ENCODE measurements at places on chromosomes 5 and 9.

DNA sequence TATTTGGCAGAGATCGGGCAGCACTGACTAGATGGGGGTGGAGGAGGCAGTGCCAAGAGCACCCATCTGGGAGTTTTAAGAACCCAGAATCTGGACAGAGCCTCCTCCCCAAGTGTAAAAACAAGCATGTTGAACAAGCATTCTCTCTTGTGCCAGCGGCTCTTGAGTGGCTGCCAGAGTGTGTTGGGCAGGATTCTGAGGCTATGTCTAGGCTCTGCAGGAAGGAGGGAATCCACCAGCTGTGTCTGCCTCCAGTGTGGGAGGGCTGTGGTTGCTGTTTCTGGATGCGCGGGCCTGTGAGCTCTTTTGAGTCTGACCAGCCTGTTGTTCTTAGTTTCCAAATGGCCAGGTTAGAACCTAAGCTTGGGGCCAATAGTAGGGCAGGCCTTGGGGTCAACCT, 39.8 kb downstream of the HMCN2 start:
- no peak for DNase-seq

GRCh38 chr9:3528451-3528850, 2.6 kb upstream of the RFX3 start:
- no peak for DNase-seq

- no peak for DNase-seq
These were observed 38.6 kb upstream of the TMOD1 start for GRCh38 chr9:97462914-97463313.

DNA sequence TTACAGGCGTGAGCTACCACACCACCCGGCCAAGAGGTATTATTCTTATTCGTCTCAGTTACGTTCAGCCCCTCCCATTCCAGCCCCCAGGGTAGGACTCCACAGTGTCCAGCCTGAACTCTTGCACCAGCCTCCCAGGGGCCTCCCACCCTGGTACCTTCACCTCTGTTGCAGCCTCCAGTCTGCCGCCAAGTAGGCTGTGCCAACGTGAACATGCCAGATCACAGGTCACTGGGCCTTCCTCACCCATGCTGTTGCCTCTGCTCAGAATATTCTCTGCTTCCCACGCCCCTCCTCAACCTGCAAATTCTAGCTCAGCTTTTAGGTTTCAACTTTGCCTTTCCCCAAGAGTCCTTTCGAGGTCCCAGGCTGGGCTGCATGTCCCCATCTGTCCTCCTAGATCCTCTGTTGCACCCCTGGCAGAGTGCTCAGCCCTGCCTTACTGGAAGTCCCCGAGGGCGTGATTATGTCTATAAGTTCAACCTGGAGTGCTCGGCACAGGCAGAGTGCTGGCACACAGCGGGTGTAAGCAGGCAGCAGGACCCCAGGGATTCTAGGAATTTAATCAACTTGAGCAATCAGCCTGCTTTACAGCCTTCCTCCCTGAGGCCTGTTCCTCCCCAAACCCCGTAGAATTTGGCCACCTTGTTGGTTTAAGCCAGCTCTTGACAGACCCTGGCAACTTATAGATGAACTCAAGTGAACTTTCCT, 13.1 kb upstream of the STXBP1 start:
- DNase-seq, result no peak

DNA sequence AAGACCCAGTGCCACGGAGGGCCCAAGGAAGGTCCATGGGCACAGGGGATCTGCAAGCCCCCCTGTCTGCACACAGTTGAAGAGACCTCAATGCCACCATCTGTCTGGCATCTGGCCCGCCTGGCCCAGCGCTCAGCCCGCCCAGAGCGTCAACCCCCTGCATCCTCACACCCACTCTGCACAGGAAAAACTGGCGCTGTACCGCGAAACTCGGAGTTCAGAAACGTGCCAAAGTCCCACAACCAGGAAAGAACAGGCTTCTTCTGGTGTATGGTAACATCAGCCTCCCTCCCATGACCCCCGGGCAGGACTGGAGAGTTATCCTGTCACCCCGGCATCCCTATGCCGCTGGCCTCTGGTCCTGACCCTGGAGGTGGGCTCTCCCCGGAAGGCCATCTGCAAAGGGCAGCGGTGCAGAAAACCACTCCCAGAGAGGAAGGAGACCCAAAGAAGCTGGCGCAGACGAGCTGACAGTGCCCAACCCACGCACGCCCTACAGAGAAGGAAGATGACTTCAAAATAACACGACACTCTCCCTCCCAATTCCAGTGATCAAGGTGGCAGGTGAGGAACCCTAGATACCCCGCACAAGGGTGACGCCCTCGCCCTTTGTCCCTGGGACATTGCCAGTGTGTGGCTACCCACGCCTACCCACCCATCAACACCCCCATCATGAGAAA, 18.9 kb downstream of the VAV2 start:
- no peak for DNase-seq

GRCh38 chr9:5839572-5839902, 6.6 kb upstream of the ERMP1 start:
- DNase-seq, result no peak

GRCh38 chr5:87653242-87653641, 240.5 kb upstream of the CCNH start:
- DNase-seq, result no peak

GRCh38 chr5:66161356-66161755, 17.3 kb downstream of the SREK1 start:
- no peak for DNase-seq

DNA sequence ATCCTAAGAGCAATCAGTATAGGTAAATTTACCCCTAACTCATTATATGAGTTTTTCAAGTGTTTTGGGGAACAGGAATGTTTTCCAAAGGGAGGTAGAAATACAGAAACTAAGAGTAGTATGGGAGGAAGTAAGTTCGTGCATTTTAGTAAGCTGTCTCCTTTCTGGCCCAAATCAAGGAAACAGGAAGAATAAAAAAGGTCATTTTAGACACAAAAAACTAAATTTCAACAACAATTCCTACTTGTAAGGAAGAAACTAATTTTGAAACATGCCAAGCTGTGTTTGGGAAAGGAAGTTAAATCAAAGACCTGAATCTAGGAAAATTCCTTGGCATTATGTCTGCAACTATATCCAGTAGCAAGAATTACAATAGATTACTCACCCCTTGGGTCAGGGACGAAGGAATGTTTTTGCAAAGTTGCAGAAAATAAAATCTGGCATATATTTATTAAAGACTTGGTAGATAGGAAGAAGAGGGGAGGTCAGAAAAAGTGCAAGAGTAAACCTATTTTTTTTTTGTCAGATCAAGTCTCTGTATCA, 6.5 kb upstream of the RPS6 start:
- DNase-seq, result no peak

DNA sequence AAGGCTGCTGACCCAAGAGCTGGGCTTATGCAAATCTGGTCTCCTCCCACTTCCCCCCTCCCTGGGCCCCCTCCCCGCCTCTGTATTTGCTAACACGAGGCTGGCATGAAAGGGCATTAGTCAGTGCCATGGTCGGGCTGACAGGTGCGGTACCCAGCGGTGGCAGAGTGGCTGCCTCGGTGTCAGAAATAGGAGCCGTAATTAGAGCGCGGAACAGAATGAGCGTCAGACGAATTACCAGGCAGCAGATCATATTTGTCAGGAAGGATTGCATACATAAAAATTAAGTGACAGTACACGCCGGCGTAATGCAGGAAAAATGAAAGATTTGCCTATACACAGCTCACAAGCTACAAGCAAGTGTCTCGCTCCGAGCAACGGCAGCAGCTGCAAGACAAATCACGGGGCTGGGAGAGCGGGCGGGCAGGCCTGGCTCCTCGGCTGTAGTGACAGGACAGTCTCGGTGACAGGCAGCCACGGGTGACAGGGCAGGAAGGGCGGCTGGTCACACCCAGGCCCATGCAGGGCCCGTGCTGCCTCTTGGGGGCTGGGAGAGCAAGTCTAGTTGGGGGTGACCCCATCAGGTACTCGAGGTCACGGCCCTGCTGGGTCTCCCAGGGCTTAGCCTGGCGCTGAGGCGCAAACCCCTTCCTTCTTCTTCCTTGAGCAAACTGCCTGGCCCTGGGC, 72.4 kb downstream of the NEK6 start:
- DNase-seq, result no peak

DNA sequence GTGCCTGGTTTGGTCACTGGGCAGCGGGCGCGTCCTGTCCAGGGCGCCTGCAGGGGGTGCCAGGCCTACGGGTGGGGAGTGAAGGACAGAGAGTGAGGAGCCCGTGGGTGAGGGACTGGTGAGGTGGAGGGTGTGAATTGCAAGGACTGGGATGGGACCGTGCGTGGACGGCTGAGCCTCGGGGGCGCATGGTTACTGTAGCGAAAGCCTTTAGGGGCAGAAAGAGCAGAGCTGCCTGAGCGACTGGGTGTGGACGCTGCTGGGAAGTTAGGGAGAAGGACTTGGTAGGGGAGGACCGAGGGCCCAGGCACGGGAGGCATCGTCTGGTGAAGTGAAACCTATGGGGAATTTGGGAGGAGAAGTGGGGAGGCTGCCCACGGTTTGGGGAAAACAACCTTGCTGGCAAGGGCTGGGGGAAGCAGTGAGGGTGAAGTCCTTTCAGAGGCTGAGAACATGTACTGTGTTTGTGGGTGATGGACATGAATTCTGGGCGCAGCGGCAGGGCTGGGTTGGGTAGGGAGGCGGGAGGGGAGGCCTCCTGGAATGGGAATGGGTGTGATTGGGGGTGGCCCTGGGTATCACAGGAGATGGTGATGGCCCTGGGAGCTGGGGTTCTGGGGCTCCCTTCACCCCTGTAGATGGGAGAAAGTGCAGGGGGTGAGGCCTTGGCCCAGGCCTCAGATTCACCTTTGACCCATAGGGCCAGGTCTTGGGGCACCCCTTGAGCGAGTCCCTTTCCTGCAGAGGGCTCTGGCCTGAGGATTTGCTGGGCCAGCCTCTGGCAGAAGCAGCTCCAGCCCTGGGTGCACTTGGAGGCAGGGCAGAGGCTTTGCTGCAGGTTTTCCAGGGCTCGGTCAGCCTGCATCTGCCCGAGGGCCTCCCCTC, 1.7 kb upstream of the TOR4A start:
- no peak for DNase-seq

GRCh38 chr9:123425261-123425821, 69.3 kb downstream of the CRB2 start:
- no peak for DNase-seq

DNA sequence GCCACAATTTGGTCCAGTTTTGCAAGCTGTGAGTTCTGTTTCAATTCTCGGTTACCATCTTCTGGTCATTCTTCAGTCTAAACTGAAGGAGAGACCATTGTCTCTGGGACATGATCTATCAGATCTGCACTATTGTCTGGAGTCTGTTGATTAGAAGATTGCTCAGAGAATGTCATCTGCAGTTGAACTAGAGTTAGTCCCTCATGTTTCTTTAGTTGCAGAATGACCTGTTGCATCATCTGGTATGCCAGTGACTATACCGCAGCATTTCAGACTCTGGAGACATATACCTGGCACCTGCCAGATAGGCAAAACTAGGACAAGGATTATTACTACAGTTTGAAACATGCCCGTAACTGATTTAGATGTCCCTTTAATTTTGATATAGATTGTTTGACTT, 194.8 kb downstream of the LRRC70 start:
- no peak for DNase-seq

GRCh38 chr9:35688558-35689541, 875 bp downstream of the TPM2 start:
- DNase-seq, result no peak

GRCh38 chr5:128591598-128592455, 53.8 kb upstream of the FBN2 start:
- DNase-seq, result no peak

- no peak for DNase-seq
These were observed 717.7 kb downstream of the BRINP1 start for GRCh38 chr9:118651511-118651910.

- DNase-seq, result no peak
These were observed 12.0 kb upstream of the THG1L start for GRCh38 chr5:157719245-157719644.

GRCh38 chr5:107500347-107500746, 170.4 kb downstream of the EFNA5 start:
- no peak for DNase-seq

DNA sequence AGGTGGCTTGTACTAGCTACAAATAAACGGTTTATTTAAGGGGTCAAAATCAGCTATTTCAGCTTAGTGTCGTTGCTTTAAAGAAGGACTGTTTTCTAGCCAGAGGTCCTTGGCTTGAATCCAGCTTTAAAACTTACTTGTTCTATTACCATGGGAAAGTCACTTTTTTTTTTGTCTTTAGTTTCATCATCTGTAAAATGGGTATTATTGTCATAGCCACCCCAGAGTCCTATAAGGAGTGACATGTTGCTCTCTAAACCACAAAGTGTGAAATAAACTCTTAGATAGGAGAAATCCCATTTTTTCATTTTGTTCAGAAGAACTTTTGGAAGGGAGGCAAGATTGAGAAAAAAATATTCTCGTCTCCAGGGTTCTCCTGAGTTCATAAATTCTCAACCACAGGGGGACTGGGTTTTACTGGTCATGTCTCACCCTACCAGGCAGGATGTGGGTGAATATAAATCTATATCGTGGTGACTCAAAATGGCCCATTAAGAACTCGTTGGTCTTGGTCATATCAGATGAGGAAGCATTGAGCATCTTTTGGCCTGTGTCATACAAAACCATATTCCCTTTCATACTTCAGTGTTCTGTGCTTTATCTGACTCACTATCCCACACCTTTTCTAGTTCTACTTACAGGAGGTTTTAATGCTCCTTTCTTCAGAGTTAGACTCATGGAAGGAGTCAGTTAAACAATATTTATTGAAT, 202.7 kb upstream of the NR3C1 start:
- DNase-seq, result no peak

DNA sequence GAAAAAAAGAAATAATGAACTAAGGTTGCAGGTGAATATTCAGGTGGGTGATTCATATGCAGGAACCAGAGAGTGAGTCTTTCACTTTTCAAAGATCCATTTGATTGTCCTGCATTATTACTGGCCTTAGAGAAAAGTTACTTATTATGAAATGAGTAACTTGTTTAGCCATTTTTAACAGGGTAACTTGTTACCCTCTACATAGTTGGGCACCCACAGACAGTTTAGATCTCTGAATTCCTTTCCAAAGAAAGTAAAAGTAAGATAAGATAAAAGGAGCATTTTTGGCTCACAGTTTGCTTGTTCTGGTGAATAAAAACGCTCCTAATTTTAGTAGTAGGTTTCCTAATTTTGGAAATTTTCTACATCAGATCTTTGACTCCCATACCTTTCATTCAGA, 54.1 kb upstream of the DAB2 start:
- DNase-seq, result no peak

DNA sequence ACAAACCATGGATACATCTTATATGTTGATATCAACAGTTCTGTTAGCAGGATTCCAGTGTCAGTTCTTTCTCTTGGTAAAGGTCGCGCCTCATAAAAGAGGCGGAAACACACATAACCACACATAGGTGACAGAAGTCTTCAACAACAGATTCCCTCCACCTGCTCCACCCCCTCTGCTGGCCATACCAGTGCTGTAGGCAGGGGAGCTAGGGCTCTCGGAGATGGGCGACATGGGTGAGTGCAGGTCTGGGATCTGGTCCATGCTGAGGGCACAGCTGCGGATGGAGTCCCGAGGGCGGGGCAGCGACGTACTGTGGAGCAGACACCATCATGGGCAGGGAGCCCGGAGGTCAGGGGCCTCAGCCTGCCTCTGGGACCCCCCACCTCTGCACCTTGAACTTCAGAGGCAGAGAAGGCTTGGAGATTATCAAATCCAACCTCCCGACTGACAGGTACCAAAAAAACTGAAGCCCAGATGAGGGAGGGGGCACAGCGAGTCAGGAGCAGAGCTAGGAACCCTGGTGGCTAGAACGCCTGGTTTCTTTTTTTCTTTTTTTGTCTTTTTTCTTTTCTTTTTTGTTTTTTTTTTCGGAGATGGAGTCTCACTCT, 12.0 kb upstream of the TOR2A start:
- DNase-seq, result no peak

GRCh38 chr9:114366334-114367128, 21.3 kb downstream of the AKNA start:
- no peak for DNase-seq

- no peak for DNase-seq
These were observed 20.2 kb upstream of the TJP2 start for GRCh38 chr9:69153707-69154521.
